ENCODE measurements at places on chromosomes 6 and 20. TPM values are rescaled to one million over a fixed set of nuclear protein-coding genes. Genes with fewer than 3 reads are reported as not detected.

DNA sequence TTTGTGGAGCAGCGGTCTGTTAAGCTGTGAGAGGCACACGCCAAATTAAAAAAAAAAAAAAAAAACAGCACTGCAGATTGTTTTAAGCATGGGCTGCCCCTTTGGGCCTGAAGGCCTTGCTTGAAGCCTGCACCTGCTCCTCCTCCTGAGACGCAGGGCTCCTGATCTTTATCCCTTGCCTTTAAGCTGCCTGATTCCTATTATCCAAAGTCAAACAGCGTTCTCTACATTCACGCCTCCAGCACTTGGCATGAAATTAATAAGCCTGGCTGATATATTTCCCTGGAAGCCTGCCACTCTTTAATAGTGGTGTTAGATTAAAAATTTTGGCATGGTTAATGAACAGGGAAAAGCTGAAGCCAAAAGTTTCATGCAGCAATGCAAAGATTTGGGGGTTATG, 163.9 kb downstream of the FAXC start:
- DNase-seq: no peak

DNA sequence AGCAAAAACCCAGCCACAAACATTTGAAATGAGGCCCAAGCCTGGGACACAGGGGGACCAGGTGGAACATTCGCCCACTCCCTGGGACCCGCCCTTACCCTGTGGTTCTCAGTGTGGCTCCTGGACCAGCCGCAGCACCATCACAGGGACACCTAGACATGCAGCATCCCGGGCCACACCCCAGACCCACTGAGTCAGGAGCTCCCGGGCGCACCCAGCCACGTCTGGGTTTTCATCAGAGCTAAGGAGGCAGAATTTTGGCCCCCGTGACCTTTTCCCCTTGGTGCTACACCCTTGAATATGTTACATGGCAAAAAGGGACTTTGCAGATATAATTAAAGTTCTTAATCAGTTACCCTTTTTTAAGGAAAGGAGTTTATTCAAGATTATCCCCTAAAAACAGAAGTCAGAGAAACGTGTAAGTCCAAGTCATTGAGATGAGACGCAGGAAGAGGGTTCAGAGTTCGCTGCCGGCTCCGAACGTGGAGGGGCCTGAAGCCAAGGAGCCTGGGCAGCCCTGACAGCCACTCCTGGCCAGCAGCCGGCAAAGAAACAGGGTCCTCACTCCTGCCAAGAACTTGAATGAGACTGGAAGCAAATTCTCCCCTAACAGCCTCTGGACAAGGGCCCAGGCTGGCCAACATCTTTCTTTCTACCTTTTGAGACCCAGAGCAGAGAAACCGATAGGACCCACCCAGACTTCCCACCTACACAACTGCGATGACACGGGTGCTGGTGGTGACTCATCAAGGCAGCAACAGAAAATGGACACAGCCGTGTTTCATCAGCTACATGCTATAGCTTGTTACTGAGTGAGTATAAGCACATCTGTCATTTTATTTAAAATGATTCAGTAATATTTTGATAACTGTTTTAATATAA, 25.3 kb downstream of the BFSP1 start:
- DNase-seq: no peak

DNA sequence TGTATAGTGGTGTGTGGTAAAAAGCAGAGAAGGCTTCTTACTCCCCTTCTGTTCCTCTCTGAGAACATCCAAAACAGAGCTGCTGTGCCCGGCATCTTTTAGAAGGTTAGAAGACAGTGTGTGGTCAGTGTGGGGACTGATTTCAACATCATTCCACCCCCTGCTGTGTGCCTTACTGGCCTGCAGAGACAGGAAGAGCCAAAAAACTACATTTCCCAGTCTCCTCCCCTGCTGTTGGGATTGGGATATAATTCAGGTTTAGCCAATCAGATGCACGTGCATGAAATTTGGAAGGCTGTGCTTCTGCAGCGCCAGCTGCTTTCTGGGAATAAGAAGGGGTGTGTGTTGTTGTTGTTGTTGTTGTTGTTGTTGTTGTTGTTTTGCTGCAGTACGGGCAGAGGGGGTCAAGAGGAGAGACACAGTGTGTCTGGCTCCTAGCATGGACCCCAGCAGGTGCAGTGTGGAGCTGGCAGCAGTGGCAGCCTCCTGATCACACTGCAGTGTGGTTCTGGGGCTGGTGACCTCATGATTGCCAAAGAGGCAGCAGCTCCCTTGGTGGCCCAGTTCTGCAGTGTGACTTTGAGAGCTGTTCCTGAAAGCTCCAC, 74.7 kb downstream of the MRPL14 start:
- no peak for DNase-seq

Gene TNF
- polyA plus RNA-seq: not detected

DNA sequence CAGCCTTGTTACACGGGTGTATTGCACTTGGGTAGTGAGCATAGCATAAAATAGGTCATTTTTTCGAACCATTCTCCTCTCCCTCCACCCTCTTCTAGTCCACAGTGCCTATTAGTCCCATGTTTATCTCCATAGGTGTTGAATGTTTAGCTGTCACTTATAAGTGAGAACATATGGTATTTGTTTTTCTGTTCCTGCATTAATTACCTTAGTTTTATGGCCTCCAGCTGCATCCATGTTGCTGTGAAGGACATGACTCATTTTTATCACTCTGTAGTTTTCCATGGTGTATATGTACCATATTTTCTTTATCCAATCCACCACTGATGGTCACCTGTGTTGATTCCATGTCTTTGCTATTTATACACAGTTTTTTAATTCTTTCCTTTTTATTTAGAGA, 889.5 kb downstream of the EYS start:
- DNase-seq: no peak

Gene DUSP15
- polyA plus RNA-seq: 0.96 TPM

DNA sequence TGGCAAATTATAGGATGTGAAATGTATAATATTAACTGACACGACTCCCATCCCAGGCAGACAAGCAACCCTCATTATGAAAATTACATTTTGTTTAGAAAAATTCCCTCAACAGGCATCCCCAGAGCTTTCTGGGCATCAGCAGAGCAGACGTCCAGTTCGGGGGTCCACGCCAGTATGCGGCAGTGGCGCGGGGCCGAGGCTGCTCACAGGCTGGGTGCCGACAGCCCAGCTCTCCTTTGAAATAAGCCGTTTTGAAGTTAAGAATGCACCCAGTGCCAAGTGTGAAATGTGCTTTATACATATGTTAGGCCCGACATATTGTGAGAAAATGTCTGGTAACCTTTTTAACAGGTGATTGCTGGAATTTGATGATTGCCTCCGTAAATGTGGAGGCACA, 50.4 kb downstream of the RPP40 start:
- no peak for DNase-seq

Gene SLC22A2
- not detected for polyA plus RNA-seq

Gene SALL4
- 2.5 TPM for polyA plus RNA-seq

Gene PDRG1
- 25.2 TPM for polyA plus RNA-seq

Gene SYTL3
- 0.89 TPM for polyA plus RNA-seq

GRCh38 chr20:2804041-2804828, 3.8 kb upstream of the CPXM1 start:
- no peak for DNase-seq

Gene TPMT
- polyA plus RNA-seq: 11.0 TPM

Gene BPIFB3
- not detected for polyA plus RNA-seq

GRCh38 chr20:15889514-15890256, 683.6 kb downstream of the KIF16B start:
- no peak for DNase-seq

GRCh38 chr6:109117346-109118035, 22.2 kb downstream of the CEP57L1 start:
- no peak for DNase-seq

Gene SIRPD
- not detected for polyA plus RNA-seq

DNA sequence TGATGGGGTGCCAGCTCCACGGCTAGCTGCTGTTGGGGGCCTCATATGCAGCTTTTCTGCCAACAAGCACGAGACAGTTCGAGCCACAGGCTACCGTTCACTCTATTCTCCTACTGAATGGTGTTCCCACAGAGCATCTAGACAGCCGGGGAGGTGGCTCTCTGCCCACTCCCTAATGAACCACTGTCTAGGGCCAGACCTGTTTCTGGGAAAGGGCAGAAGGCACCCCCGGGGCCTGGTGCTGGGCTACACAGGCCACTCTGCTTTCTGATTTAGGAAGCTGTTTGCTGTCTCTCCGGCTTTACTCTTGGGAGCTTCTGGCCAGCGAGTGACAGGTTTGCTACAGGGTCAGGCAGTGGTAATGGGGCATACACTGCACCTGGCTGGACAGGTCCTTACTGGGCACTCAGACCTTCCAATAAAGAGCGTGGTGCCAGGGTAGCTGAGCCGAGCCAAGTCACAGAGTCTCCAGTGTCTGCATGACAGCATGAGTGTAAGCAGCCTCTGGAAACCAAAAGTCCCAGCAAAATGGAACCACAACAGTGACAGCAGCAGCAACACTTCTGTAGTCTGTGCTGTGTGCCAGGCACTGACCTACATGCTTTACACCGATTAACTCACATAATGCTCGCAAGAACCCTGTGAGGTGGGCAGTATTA, 8.4 kb downstream of the CCDC167 start:
- DNase-seq: no peak

- no peak for DNase-seq
Measured at GRCh38 chr6:99297415-99297814, 52.1 kb downstream of the FAXC start.

DNA sequence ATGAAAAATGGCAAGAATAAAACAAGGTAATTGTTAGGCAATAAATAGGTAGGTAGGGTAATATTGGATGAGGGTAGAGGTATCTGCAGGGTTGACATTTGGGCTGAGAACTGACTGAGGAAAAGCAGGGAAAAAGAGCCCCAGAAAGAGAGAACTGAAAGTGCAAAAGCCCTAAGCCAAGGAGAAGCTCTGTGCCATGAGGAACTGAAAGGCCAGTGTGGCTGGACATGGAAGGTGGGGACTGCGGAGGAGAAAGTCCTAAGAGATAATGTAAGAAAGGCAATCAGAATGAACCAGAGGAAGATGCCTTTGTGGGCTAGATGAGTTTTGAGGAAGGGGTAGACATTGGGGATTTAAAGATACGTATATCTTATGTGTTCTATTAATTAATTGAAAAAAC, 9.9 kb upstream of the HIVEP2 start:
- no peak for DNase-seq

Gene TMEM200A
- polyA plus RNA-seq: not detected

DNA sequence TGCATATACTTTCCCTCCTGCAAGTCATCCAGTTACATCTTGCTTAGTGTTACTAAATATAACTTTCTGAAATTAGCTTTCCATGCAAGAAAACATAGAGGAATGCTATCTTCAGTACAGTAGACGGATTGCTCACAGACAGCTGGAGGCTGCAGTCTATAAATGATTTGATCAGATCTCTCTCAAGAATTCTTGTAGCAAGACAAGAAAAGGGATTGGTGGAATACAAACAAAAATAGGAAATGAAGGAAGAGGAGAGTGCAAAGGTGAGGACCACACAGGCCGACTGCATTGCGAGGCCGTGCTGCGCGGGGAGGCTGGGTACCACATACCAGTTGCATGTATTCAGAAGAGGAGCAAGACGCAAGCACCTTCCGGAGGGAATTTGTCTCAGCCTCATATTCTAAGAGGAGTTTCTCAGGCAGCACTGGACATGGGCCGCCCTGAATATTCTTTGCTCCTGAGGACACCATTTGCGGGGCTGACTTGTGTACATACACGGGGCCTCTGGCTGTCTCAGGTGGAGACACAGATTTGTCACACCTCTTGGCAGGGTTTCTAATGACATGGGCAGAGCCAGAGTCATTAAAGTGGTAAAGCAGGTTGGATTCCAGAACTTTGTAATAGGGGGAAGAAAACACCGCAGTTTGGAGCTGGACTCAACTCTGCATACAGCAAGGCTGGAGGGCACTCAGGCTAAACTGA, 22.7 kb upstream of the KIF25 start:
- no peak for DNase-seq

- DNase-seq: no peak
Measured at GRCh38 chr6:141244366-141244765, 888.4 kb upstream of the GJE1 start.

Gene BHLHE23
- not detected for polyA plus RNA-seq

Gene LTB
- 0.33 TPM for polyA plus RNA-seq

Gene SLC24A3
- 0.04 TPM for polyA plus RNA-seq

Gene PLAGL1
- polyA plus RNA-seq: 6.6 TPM

DNA sequence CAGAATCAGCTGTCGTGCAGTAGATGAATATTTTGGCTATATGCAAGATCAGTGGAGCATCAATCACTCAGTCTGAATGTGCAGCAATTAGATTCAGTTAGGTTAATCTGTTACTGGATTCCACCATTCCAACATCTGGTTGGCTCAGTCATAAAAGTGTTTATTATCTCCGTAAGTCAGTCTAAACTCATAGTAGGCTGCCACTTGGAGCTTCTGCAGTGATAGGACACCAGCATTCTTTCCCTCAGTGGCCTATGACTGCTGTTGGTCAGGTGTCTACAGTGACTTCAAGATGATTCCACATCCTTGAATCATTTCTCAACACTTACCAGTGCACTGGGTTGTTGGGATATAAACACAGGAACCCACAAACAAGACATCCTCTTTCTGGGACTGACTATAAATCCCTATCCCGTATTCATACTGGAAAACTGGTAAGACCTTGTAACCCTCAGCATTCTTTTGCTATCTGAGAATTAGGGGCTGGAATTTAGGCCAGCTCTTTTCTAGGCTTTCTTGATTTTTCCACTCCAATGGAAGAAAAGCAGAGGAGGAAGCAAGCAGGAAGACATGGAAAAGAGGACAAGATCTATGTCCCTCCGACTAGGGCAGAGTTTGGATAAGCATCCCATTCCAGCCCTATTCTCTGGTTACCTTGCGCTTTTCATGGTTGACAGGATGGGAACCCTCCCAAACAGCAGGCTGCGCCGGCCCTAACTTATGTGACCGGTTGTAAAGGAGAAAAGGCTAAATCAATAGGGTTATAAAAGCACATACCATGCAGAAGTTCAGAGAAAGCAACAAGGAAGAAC, 919.6 kb downstream of the KIF16B start:
- DNase-seq: no peak

DNA sequence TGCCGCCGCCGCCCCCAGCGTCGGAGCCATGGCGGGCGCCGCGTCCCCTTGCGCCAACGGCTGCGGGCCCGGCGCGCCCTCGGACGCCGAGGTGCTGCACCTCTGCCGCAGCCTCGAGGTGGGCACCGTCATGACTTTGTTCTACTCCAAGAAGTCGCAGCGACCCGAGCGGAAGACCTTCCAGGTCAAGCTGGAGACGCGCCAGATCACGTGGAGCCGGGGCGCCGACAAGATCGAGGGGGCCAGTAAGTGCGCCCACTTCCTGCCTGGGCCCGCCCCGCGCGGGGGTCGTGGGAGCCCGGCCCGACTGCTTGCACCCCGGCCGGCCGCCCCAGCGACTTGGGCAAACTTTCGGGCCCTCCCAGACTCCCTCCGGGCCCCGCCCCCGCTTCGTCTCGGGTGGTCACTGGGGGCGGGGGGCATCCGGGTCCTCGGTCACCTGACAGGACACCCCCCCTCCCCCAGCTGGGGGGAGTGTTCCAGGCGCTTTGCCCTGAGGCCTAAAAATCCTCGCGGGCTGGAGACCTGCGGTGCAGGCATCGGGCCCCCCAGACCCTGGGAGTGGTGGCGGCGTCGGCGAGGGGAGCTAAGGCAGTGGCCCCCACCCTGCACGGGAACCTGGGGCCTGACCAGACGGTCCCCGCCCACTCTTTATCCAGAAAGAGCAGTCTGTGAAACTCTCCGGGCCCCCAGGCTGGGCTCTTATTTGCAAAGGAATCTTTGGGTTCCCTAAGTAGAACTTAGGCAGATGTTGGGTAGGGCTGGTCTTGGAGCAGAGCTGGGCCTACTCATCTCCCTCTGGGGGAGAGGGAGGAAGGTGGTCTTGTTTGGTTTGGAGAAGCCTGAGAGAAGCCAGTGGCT, 501 bp downstream of the PLCG1 start:
- DNase-seq: peak; percentile 47

- DNase-seq: no peak
Measured at GRCh38 chr20:36334281-36335205, 28.4 kb downstream of the DLGAP4 start.

Gene POU5F1
- polyA plus RNA-seq: 2.8 TPM

- DNase-seq: peak; percentile 59
Measured at GRCh38 chr20:62306414-62307187, 3.8 kb downstream of the ADRM1 start.

Gene SLC16A10
- 0.44 TPM for polyA plus RNA-seq
